ENCODE measurements at places on chromosomes 2 and 18.
A peak's percentile ranks its signal among the peaks of the same experiment; 100 is the strongest.

DNA sequence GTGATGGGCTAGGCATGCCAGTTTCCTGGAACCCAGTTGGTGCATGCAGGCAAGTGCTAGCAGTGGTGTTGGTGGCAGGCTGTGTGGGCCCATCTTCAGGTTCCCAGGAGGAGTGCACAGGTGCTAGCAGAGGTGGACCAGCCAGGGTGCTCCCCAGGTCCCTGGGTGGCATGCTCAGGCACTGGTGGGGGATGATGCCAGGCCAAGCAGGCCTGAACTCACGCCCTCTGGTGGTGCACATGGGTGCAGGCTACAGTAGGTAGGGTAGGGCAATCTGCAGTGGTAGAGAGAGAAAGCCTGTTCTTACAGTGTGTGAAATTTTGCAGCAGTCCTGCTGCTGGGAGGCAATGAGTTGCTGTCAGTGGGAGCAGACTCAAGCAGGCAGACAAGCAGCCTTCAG is 1651.8 kb downstream of the DPP10 start:
- no peak for DNase-seq

GRCh38 chr2:168948621-168949212 is 47.6 kb downstream of the G6PC2 start:
- DNase-seq = peak; percentile 37

- peak; percentile 63 for DNase-seq
Measured at GRCh38 chr18:3453540-3454364, 3.8 kb downstream of the TGIF1 start.

GRCh38 chr2:158797963-158798700 is 3.0 kb downstream of the DAPL1 start:
- DNase-seq = no peak

- DNase-seq = no peak
Measured at GRCh38 chr2:190713471-190713870, 64.6 kb downstream of the NAB1 start.

DNA sequence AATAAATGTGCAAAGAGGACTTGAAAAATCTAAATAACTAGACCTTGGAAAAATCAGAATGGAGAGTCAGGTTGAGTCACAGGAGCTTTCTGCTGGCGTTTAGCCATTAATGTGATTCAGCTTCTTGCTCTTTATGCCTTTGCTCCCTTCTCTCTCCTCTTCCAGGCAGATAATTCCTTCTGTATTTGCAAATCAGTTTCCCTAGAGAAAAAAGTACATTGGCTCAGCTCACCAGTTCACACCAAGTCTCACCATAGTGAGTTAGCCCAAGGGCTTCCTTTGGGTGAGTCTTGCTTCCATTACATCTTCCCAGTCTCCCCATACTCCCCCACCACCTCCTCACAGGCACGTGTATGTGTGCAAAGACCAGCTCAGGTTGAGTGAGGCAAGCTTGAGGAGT is 73.6 kb downstream of the CYBRD1 start:
- DNase-seq = no peak

GRCh38 chr2:80014637-80015036 is 289.9 kb downstream of the LRRTM1 start:
- no peak for DNase-seq

DNA sequence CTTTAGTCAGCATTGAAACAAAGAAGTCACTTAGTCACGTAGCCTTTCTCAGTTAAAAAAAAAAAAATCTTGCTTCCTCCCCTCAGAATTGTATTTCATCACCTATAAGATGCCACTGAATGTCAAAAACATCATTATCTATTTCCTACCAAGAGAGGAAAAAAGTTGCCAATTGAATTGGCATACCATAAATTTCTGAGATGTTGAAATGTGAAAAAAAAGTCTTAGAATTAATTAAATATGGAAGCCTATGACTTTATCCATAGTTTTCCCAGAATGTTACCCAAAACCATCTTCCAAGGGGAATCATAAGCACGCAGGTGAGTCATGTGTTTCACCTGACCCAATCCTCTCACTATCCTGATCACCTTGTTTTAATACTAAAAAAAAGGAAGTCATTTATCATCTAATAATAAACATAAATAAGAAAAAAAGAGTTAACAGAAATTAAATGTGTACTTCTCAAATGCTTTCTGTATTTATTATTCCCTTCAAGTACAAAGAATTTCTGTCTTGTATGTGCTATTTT is 205.7 kb downstream of the TCF4 start:
- no peak for DNase-seq

GRCh38 chr2:170524828-170525565 is 190.1 kb upstream of the SP5 start:
- DNase-seq = no peak

DNA sequence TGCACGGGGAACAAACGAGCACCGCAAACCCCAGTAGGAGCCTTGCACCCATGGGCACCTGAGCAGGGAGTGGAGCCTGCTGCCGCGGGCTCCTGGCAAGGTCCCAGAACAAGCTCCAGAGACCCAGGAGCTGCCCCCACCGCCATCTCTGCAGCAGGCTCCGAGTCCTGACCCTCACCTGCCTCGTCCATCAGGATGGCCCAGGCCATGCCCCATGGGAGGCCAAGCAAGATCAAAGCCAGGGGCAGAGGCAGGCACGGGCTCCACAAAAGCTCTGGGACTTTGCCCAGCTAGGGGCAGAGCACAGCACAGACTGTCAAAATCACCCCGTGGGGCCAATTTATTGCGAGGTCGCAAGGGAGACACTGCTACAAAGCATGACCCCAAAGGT is 43.6 kb downstream of the GPC1 start:
- no peak for DNase-seq

GRCh38 chr2:74007711-74008110 is 23.0 kb downstream of the TET3 start:
- no peak for DNase-seq

- DNase-seq = no peak
Measured at GRCh38 chr2:189858291-189858690, 74.0 kb downstream of the PMS1 start.

DNA sequence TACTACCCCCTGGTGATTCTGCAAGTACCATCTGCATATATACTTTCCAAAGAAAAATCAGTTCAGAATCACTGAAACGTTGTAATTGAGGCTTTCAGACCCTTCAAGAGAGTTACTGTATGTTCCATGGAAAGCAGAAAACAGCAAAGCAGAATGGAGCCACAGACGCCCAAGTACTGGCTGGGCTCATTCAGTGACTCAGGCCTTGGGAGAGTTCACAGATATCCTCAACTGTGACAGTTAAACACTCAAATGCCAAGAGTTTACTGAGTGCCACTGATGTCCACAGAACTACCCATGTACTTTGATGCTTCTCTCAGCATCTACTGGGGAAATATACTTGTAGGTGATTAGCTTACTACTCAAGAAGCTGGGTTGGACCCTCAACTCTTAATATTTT is 303.4 kb downstream of the TCF4 start:
- DNase-seq = no peak

DNA sequence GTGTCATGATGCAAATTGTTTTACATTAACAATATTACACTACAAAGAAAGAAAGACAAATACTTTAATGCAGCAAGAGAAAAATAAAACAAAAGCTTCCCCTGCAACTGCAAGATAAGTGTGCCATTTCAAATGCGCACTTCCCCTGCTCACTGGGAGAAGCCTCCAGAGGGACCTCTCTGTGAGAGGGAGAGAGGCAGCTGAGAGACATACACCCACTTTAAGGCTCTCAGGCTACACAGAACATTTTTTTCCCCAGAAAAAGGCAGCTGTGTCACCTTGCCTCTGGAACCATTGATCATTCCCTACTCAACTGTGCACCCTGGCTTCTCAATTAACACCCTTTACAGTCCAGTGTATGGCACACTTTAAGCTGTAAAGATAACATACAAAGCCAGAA is 75.2 kb downstream of the DPP4 start:
- DNase-seq = no peak

- DNase-seq = no peak
Measured at GRCh38 chr2:235605312-235606003, 111.6 kb downstream of the AGAP1 start.

- DNase-seq = no peak
Measured at GRCh38 chr2:154912215-154912614, 213.7 kb downstream of the KCNJ3 start.

- no peak for DNase-seq
Measured at GRCh38 chr2:204110751-204111516, 174.4 kb downstream of the ICOS start.

DNA sequence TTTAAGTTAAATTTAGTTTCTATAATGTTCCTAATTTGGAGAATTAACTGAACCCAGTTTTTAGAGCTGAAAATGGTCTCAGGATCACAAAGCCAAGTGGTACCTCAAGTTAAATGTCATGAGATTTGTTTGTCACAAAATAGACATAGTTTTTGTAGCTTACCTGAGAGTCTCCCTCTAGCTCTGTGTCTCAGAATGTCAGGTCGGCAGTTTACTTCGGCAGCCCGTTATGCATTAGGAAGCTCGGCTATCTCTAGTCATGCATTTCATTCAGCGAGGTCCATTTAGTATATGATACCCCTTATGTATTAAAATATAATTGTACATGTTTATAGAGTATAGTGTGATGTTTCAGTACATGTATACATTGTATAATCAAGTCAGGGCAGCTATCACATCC is 155.6 kb downstream of the EML6 start:
- DNase-seq = no peak

DNA sequence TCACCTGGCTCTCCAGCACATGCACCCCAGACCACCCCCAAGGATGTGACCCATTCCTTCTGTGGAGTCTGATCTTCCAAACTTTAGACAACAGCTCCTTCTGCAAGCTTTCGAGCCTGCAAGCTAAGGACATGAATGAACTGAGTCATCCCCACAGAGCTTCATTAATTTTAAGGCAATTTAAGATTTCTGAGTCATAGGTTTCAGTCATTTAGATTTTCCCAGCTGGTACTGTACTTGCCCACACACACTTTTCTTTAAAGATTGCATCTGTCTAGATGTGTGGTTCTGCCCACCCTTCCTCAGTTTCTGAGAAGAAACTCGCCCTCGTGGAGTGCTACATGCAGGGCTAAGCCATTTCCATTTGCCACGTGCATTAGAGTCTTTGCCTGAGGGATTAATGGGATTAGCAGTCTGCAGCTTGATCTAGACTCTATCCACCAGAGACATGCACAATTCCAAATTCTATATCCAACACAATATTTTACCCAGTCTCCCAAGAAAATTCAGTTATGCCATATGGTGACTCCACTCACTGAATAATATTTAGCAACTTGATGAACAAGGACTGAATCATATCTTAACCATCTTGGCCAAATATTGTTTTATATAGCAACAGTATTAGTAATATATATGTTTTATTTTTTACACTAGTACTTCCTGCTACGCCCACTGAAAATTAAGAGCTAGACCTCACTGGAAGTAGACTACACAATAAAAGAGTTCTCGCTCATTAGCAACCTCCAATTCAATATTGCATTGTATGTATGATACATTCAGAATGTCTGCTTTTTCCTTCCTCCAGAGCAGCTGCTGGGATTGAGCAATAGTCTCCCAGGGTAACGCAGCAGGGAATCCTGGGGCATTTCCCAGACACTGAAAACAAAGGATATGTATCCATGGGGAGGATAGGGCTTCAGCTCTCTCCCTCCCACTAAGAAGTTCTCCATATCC is 14.3 kb upstream of the TRIB2 start:
- no peak for DNase-seq

GRCh38 chr2:215994911-215995310 is 18.4 kb downstream of the MREG start:
- DNase-seq = no peak

DNA sequence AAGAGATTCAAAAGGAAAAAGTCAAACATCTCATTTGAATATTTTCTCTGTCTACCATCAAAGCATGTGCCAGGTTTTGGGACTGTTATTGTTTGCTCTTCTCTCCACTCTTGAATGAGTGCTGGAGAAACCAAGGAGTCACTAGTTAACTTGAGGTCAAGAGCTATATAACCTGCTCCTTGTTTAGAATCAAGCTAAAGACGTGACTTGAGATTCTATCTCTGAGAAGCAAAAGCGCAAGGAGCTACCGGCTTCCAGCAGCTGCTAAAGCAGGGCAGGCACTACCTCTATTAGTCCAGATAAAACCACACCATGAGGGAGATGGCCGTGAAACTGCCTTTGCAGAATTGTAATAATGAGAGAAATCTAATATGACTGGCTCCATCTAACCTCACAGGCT is 36.0 kb downstream of the UXS1 start:
- no peak for DNase-seq

GRCh38 chr2:90207454-90208058 is 1516.1 kb downstream of the RPIA start:
- DNase-seq = peak; percentile 47

- DNase-seq = no peak
Measured at GRCh38 chr2:13067508-13067907, 350.8 kb downstream of the TRIB2 start.

- DNase-seq = no peak
Measured at GRCh38 chr2:233358947-233359346, 4.7 kb downstream of the DGKD start.

- peak; percentile 45 for DNase-seq
Measured at GRCh38 chr18:23578891-23579653, 7.2 kb downstream of the NPC1 start.

DNA sequence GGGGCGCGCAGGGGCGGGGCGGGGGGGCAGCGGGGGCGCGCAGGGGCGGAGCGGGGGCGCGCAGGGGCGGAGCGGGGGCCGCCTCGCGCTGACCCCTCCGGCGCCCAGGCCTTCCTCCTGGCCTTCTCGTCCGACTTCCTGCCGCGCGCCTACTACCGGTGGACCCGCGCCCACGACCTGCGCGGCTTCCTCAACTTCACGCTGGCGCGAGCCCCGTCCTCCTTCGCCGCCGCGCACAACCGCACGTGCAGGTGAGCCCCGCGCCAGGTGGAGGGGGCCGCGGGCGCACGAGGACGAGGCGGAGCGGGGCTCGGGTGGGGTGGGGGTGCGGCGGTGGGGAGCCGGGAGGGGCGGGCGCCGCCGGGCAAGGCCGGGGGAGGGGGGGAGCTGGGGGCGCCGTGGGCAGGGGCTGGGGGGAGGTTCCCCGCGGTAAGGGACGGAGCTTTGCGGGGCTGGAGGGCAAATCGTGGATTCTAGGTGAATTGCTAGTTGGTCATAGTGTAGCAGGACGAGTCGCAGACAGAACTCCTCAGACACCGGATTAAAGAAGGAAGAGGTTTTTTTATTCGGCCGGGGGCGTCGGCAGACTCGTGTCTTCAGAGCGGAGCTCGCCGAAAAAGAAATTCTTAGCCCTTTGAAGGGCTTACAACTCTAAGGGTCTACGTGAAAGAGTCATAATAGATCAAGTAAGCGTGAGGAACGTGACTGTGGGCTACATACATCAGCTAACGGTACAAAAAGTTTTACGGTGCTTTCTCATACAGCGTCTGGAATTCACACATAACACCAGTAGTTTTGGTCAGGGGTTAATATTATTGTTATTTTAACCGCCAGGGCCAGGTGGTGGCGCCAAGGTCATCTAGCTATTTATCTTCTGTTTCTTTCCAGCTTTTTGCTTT is 29.9 kb downstream of the ANO7 start:
- DNase-seq = peak; percentile 36
